ENCODE measurements at places on chromosomes 1 and 21. TPM values are rescaled to one million over a fixed set of nuclear protein-coding genes. Genes with fewer than 3 reads are reported as not detected.

EXO1 gene
- 1.1 TPM for total RNA-seq

NRIP1 gene
- total RNA-seq: 63.7 TPM

SLC30A2 gene
- 0.14 TPM for total RNA-seq

DRAXIN gene
- total RNA-seq: not detected

RHCE gene
- not detected for total RNA-seq

RORC gene
- 32.9 TPM for total RNA-seq

CHI3L1 gene
- total RNA-seq: 23.2 TPM

RXFP4 gene
- 11.6 TPM for total RNA-seq

CDK11A gene
- 250 TPM for total RNA-seq

PPM1J gene
- not detected for total RNA-seq

INKA2 gene
- not detected for total RNA-seq

FCER1G gene
- 24.8 TPM for total RNA-seq

ATP6V1G3 gene
- total RNA-seq: not detected

LCE3D gene
- not detected for total RNA-seq

- H3K27ac ChIP-seq: no peak overlapping the region
- H3K27me3 ChIP-seq: no peaks in the 10 kb centered on the region
- no peak overlapping the region for H3K4me3 ChIP-seq
- no peak for DNase-seq
- no peaks in the 10 kb centered on the region for H3K36me3 ChIP-seq
These were observed 413.4 kb upstream of the BEND5 start for GRCh38 chr1:49190138-49190537.

GRCh38 chr1:171805395-171806115 lies 24.1 kb downstream of the METTL13 start:
- H3K27ac ChIP-seq: no peak overlapping the region
- no peaks in the 10 kb centered on the region for H3K4me1 ChIP-seq
- no peak for DNase-seq
- no peak overlapping the region for H3K4me3 ChIP-seq
- no peaks in the 10 kb centered on the region for H3K27me3 ChIP-seq

- DNase-seq: no peak
- H3K4me1 ChIP-seq: no peaks in the 10 kb centered on the region
- H3K27ac ChIP-seq: no peak overlapping the region
- no peaks in the 10 kb centered on the region for H3K27me3 ChIP-seq
- H3K4me3 ChIP-seq: no peak overlapping the region
- no peaks in the 10 kb centered on the region for H3K36me3 ChIP-seq
These were observed 31.8 kb upstream of the PLD5 start for GRCh38 chr1:242556276-242556675.

GRCh38 chr21:45534636-45535331 lies 7.5 kb downstream of the SLC19A1 start:
- H3K27me3 ChIP-seq: no peaks in the 10 kb centered on the region
- H3K27ac ChIP-seq: peak overlapping the region; percentile 76
- peak; percentile 86 for DNase-seq
- no peaks in the 10 kb centered on the region for H3K36me3 ChIP-seq

GRCh38 chr1:107698161-107698560 lies 266.8 kb downstream of the VAV3 start:
- H3K27me3 ChIP-seq: no peaks in the 10 kb centered on the region
- DNase-seq: no peak
- H3K4me1 ChIP-seq: no peaks in the 10 kb centered on the region
- no peak overlapping the region for H3K4me3 ChIP-seq
- H3K36me3 ChIP-seq: no peaks in the 10 kb centered on the region

DNA sequence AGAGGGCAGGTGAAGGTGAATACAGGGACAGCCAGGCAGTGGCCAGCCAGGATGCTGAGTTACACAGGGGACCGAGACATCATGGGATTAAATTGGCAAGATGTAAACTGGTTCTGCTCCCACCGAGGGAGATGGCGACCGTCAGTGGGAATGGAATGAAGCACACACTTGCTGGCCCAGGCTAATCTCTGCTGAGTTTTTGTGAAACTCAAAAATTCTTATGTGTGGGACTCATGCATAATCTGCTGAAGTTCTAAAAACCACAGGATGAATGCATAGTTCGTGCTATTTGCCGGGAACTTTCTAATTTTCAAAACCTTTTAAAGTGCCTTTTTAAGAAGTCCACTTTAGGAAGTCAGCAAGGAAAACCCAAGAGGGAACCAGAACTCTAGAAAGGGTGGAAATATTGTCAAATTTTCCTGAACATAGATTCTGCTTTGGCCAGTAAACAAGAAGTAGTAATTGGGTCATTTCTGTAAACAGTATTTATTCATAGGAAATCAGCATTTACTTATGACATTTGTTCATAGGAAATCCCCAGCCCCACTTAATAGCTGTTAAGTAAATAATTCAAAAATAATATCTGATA lies 85.4 kb upstream of the ROR1 start:
- peaks cover 4% of the 10 kb centered on the region for H3K4me1 ChIP-seq
- H3K27ac ChIP-seq: no peak overlapping the region
- DNase-seq: no peak

DNA sequence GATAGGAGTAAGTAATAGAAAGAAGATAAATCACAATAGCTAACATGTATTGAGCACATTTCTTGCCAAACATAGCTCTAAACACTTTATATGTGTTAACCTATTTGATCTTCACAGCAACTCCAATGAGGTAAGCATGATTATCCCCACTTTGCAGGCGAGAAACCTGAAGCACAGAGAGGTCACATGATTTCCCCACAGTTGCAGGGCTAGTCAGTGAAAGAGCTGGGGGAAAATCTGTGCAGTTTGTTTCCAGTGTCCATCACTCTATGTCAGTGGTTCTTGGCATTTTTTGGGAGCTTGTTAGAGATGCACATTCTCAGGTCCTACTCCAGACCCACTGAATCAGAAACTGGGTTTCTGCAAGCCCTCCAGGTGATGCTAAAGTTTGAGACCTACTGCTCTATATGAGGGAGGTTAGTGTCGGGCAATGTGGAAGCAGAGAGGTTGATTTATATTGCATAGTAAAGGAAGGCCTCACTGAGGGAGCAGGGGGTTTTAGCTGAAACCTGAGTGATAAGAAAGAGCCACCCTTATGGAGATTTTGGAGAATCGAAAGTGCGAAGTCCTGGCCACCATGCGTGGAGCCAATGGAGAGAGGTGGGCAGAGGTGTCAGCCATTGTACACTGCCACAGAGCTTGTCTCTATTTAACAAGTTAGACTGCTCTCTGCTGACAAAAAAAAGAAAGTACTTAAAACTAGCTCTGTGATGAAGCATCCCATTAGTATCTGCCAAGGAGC lies 20.9 kb downstream of the MCOLN3 start:
- no peaks in the 10 kb centered on the region for H3K27me3 ChIP-seq
- DNase-seq: no peak
- no peak overlapping the region for H3K27ac ChIP-seq
- no peak overlapping the region for H3K4me3 ChIP-seq
- H3K4me1 ChIP-seq: no peaks in the 10 kb centered on the region
- H3K36me3 ChIP-seq: no peaks in the 10 kb centered on the region

DNA sequence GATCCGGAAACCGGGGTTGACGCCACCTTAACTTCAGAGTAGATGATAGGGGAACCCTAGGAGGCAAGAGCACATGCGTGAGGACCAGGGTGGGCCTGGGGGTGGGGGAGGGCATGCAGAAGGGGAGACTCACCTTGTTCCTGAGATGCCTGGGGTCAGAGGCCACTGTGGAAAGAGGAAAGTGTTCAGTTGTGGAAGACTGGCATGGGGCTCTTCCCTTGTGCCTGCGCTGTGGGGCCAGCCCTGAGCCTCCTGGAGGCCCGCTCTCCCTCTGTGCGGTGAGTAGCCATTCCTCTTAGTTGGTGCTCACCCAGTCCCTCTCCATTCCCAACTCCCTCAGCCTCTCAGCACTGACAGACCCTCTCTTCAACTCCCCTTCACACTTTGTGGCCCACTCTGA lies 36.6 kb downstream of the FCRL5 start:
- DNase-seq: no peak
- H3K27ac ChIP-seq: no peak overlapping the region
- H3K36me3 ChIP-seq: no peaks in the 10 kb centered on the region
- no peaks in the 10 kb centered on the region for H3K27me3 ChIP-seq
- H3K4me3 ChIP-seq: no peak overlapping the region

GRCh38 chr1:151237678-151238466 lies 16.7 kb upstream of the PSMD4 start:
- no peaks in the 10 kb centered on the region for H3K4me1 ChIP-seq
- no peaks in the 10 kb centered on the region for H3K27me3 ChIP-seq
- no peak overlapping the region for H3K4me3 ChIP-seq
- peaks cover 91% of the 10 kb centered on the region for H3K36me3 ChIP-seq

- DNase-seq: no peak
- H3K27ac ChIP-seq: no peak overlapping the region
- H3K36me3 ChIP-seq: no peaks in the 10 kb centered on the region
- no peak overlapping the region for H3K4me3 ChIP-seq
These were observed 53.2 kb upstream of the SOD1 start for GRCh38 chr21:31606081-31606874.

DNA sequence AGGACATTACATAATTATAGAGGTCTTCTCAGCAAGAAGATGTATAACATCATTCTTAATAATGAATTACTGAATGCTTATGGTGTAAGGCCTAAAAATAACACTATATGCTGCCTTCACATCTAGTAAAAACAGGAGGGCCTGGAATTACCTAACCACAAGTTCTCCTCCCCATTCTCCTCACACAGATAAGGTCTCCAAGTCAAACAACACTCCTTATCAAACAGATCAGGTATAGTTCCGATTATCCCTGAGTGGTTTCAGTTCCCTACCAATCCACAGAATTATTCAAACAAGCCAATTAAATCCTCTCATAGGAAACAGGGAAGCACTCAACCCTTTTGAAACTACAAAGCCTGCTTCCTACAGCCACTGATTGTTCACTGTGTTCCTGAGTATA lies 4.0 kb upstream of the AGBL4 start:
- peaks cover 10% of the 10 kb centered on the region for H3K27me3 ChIP-seq
- no peak for DNase-seq
- no peak overlapping the region for H3K4me3 ChIP-seq
- H3K27ac ChIP-seq: no peak overlapping the region

- no peaks in the 10 kb centered on the region for H3K4me1 ChIP-seq
- H3K36me3 ChIP-seq: no peaks in the 10 kb centered on the region
- no peak for DNase-seq
- no peak overlapping the region for H3K4me3 ChIP-seq
These were observed 184.4 kb upstream of the GALNT2 start for GRCh38 chr1:229882621-229883020.

GRCh38 chr21:34913811-34914210 lies 135.3 kb downstream of the RUNX1 start:
- H3K4me1 ChIP-seq: no peaks in the 10 kb centered on the region
- H3K4me3 ChIP-seq: no peak overlapping the region
- H3K27ac ChIP-seq: no peak overlapping the region
- H3K36me3 ChIP-seq: no peaks in the 10 kb centered on the region

- no peak overlapping the region for H3K4me3 ChIP-seq
- no peaks in the 10 kb centered on the region for H3K36me3 ChIP-seq
- H3K27me3 ChIP-seq: no peaks in the 10 kb centered on the region
These were observed 130.8 kb downstream of the HMCN1 start for GRCh38 chr1:185864889-185865517.

GRCh38 chr1:84283381-84283780 lies 18.1 kb upstream of the SAMD13 start:
- H3K4me1 ChIP-seq: no peaks in the 10 kb centered on the region
- no peaks in the 10 kb centered on the region for H3K36me3 ChIP-seq
- DNase-seq: no peak
- no peaks in the 10 kb centered on the region for H3K27me3 ChIP-seq
- no peak overlapping the region for H3K27ac ChIP-seq
- H3K4me3 ChIP-seq: no peak overlapping the region

DNA sequence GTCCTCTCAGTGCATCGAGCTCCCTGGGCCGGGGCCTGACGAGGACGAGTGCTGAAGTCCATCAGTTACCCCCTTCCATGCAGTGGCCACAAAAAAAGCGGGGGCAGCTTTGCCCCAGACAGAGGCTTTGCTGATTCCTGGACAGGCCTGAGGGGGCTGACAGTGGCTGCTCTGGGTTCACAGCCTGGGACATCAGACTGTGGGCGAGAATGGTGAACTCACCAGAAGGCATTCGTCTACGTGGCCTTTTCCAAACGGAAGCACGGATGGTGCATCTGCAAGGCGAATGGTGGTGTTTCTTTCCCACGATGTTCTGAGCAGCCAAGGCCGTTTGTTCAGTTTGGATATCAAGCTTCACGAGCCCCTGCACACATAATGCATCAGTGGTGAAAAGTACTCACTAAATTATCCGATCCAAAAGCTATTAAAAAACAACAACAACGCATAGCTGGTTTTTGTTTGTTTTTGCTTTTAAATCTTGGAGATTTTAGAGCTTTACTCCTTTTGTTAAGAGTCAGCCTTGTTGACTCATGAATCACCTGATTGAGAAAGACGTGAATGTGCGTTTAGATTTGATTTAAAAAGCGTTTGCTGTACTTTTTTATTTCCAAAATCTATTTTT lies 6.3 kb upstream of the ZBTB21 start:
- no peak for DNase-seq
- no peak overlapping the region for H3K4me3 ChIP-seq
- no peak overlapping the region for H3K27ac ChIP-seq
- no peaks in the 10 kb centered on the region for H3K27me3 ChIP-seq

GRCh38 chr1:27397110-27397509 lies 4.7 kb downstream of the GPR3 start:
- DNase-seq: no peak
- no peak overlapping the region for H3K27ac ChIP-seq
- H3K4me3 ChIP-seq: no peak overlapping the region
- H3K36me3 ChIP-seq: no peaks in the 10 kb centered on the region
- peaks cover 7% of the 10 kb centered on the region for H3K4me1 ChIP-seq

DNA sequence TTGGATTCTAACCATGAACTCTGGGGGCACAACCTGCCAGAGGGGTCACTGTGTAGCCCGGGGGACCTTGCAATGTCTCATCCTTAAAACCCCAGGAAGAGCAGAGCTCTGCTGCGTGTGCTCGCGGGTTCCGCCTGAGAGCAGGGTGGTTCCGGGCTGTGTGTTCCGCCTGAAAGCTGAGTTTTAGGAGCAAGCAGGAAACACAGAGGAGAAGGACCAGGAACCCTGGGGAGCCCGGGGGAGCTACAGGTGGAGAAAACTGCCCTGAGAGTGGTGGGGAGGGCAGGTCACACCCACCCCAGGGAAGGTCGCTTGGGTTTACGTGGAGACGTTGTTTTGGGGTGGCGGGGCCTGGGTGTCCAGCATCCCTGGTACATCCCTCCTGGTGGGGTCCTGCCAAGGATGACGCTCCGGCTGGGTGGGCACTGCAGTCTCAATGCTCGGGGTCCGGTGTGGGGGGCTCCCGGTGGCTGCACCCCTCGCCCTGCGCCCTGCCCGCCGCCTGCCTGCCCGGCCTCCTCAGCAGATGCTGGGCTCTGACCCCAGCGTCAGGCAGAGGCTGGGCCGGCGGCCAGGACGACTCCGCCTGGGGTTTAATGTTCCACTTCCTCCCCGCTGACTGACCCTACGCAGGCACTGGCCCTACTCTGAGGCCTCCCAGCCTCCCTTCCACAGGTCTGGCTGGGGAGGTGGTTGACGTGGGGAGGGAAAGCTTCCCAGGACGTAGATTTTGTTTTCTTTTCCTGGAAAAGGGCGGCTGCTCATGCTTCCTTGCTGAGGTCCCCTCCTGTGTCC lies 17.3 kb upstream of the C1orf159 start:
- peak overlapping the region; percentile 88 for H3K27ac ChIP-seq
- peaks cover 40% of the 10 kb centered on the region for H3K4me1 ChIP-seq
- no peak overlapping the region for H3K4me3 ChIP-seq
- peak; percentile 86 for DNase-seq

- no peaks in the 10 kb centered on the region for H3K4me1 ChIP-seq
- H3K36me3 ChIP-seq: no peaks in the 10 kb centered on the region
- no peak overlapping the region for H3K27ac ChIP-seq
- H3K4me3 ChIP-seq: no peak overlapping the region
- H3K27me3 ChIP-seq: no peaks in the 10 kb centered on the region
These were observed 1.5 kb downstream of the STYXL2 start for GRCh38 chr1:167095368-167095767.

- DNase-seq: no peak
- H3K27me3 ChIP-seq: no peaks in the 10 kb centered on the region
- peak overlapping the region; percentile 92 for H3K27ac ChIP-seq
- no peak overlapping the region for H3K4me3 ChIP-seq
- no peaks in the 10 kb centered on the region for H3K36me3 ChIP-seq
These were observed 1.5 kb upstream of the CLCNKA start for GRCh38 chr1:16020325-16020724.
